ENCODE measurements at places on chromosomes 3 and 15.

DNA sequence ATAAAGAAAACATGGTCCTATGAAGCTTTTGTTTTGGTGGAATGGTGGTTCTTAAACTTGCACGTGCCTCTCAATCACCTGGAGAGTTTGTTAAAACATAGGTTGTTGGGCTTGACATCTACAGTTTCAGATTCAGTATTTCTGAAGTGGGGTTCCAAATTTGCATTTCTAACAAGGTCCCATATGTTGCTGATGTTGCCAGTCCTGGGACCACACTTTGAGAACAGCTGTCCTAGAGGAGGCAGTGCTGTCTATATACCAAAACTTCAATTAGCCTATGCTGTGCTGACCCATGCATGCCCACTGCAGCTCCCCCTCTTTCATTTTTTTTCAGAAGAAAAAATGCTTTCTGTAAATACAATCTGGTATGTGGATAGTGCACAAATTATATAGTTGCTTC, 31.3 kb downstream of the ALCAM start:
- DNase-seq = no peak

- DNase-seq = no peak
These were observed 4.6 kb downstream of the FBXL22 start for GRCh38 chr15:63601704-63602185.

DNA sequence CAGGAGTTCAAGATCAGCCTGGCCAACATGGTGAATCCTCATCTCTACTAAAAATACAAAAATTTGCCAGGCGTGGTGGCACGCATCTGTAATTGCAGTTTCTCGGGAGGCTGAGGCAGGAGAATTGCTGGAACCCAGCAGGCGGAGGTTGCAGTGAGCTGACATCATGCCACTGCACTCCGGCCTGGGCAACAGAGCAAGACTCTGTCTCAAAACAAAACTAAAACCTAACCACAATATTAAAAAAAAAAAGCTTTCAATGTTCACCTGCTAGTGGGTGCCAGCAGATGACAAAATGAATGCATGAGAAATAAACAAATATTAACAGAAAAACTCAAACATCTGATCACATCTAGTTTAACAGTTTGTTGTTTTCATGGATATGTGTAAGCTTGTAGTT, 9.0 kb downstream of the SLC24A1 start:
- no peak for DNase-seq

- no peak for DNase-seq
These were observed 325.5 kb downstream of the SATB1 start for GRCh38 chr3:18099611-18100010.

- no peak for DNase-seq
These were observed 76.7 kb upstream of the MBNL1 start for GRCh38 chr3:152192050-152192449.

DNA sequence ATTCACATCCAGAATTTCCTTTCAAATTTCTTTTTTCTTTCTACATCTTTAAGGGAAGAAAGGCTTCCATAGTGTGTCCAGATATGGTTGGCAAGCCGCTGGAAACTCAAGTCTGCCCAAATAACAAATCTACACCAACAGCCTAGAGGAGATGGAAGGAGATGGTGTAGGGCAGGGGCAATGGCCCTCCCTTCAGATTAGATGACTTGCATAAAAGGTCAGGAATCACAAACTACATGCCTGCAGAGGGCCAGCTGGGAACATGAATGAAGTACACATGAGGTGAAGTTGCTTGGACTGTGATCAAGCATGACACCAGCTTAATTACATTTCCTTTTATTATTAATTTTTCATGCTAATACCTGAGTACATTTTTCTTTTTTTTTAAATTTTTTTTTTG, 10.2 kb downstream of the SLC27A2 start:
- DNase-seq = no peak

DNA sequence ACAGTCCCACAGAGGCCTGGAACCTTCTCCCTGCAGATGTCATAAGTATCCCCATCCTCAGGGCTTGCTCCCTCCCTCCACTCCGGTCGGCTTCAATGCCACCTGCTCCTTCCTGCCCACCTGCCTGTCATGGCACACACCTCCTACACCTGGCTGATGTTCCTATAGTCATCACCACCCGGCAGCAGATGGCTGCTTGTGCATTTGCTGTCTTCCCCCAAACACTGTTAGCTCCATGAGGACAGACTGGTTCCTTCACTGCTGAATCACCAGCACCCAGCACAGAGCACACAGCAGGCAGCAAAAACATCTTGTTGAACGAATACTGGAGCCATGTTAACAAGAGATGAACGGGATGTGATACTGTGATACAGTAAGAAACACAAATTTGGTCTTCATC, 14.8 kb downstream of the TARS3 start:
- DNase-seq = no peak

DNA sequence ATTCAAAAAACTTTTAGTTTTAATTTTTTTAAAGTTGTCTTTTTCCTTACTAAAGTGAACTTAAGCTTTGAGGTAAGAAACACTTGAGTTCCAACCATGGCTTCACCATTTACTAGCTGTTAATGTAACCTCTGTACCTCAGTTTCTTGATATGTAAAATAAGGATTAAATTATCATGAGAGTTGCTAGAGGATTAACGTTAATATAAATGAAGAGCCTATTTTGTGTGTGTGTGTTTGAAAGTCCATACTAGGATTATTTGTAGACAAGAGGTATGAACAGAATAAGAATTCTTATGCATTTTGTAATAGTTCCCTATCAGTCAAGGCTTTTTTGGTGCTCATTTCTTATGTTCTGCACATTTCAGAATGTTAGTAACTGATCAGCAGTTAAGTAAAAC, 93.7 kb downstream of the MME start:
- no peak for DNase-seq

GRCh38 chr3:167750272-167750971, 14.9 kb downstream of the SERPINI1 start:
- DNase-seq = no peak

- no peak for DNase-seq
These were observed 246.8 kb upstream of the ROBO1 start for GRCh38 chr3:80014576-80014975.

- DNase-seq = no peak
These were observed 1.1 kb downstream of the CCDC39 start for GRCh38 chr3:180678231-180678630.

DNA sequence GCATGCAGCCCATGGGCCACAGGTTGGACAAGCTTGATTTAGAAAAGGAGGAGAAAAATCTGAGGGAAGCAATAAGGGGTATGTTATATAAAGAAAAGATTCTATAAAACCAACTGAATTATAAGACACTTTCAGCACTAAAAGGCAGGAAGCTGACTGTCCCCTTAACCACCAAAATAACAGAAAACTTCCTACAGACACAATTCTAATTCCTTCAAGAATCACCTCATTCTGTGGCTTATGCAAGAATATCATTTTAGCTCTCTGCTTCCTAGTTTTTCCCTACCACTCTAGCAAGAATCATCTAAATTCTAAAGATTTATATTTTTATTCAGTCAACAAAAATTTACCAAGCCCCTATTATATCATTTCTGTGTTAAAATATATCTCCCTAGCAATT, 6.3 kb downstream of the STAG1 start:
- DNase-seq = no peak

- no peak for DNase-seq
These were observed 23.8 kb downstream of the NTRK3 start for GRCh38 chr15:88232771-88233201.

- no peak for DNase-seq
These were observed 54.1 kb downstream of the ABTB1 start for GRCh38 chr3:127726894-127727293.

DNA sequence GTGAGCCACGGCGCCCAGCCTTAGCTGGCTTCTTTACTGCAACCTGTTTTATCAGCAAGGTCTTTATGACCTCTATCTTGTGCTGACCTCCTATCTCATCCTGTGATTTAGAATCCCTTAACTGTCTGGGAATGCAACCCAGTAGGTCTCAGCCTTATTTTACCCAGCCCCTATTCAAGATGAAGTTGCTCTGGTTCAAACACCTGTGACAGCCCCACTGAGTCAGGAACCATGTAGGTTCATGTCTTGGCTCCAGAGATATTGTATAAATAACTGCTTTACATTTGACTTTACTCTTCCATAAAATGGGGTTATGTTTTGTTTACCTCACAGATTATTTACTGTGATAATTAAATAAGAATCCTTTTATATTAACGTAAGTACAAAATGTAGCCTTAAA, 27.1 kb upstream of the ANO10 start:
- DNase-seq = no peak

DNA sequence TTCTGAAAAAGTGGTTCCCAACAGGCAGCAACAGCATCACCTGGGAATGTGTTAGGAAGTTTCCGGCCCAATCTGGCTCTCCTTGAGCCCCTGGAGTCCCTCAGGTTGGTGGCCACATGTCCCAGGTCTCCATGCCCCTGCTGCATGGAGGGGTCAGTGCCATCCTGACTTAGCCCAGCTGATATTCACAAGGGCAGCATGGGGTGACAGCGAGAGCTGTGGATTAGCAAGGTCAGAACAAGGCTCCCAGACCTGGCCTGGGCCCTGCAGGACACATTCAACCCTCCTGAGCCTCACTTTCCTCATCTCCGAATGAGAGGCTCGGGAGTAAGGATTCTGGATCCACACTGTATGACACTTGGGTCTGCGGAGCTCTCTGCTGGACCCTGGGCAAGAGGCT, 243.8 kb upstream of the TLE3 start:
- no peak for DNase-seq

DNA sequence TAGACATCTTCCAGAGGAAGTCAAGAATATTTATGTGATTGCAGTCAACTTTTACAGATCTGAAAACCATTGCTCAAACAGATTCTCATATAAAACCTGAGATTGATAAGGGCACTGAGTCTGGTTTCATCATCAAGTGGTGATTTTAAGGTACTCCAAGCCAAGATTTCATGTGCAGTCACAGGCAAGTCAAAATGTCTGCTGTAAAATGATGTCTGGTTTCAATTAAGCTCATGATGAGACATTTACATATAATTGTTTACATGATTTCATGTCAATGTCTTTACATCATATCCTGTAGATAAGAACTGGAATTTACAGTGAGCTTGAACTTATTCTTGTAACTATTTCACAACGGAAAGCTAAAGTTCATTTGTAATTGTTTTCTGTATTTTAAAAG, 1215.5 kb downstream of the ROBO2 start:
- DNase-seq = no peak

- no peak for DNase-seq
These were observed 651 bp downstream of the PLCD1 start for GRCh38 chr3:38028621-38029361.

GRCh38 chr3:146159616-146160320, 1.2 kb downstream of the PLOD2 start:
- DNase-seq = no peak

- no peak for DNase-seq
These were observed 98.6 kb downstream of the TCF12 start for GRCh38 chr15:57017024-57017423.

- DNase-seq = no peak
These were observed 8.2 kb upstream of the TMEM62 start for GRCh38 chr15:43125100-43125661.

DNA sequence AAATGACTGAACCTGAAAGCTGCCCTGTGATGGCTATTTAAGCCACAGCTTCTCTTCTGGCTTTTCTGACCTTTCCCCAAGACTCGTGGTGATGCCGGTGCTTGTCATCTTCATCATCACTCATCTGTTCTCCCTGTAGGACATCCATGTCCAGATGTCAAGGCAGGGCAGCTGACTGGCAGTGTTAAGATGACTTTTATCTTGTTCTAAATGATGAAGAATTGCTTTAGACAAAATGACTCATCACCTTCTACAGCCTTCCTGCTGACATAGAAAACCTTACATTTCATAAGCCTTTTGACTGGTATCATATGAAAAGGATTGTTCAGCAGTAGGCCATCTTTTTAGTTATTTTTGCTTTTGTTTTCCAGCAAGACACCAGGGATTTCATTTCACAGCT, 67.0 kb upstream of the GPR149 start:
- no peak for DNase-seq

- DNase-seq = no peak
These were observed 9.3 kb upstream of the NR2E3 start for GRCh38 chr15:71800835-71801745.

DNA sequence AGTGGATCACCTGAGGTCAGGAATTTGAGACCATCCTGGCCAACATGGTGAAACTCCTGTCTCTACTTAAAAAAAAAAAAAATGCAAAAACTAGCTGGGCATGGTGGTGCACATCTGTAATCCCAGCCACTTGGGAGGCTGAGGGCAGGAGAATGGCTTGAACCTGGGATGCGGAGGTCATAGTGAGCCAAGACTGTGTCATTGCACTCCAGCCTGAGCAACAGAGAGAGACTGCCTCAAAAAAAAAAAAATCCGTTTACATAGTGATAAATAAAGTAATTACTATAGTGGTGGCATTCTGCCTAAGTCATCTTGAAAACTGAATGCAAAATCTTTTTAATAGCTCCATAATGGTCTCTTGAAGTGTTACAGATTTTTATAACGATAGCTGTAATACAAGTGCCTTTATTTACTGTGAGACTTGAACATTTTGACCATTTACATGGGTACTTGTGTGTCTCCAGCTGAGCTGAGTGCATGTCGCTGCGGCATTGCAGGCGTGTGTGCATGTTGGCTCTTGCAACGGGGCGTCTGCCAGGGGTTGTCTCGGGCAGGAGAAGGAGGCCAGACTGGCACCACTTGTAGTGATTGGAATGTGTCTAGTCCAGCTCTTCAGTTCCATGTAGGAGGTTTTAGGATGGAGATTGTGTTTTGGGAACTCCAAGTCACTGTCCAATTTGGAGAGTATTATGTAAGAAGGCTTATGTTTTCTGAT, 111.9 kb downstream of the IGF1R start:
- no peak for DNase-seq

- DNase-seq = no peak
These were observed 19.0 kb downstream of the GORASP1 start for GRCh38 chr3:39088456-39088855.

- no peak for DNase-seq
These were observed 25.6 kb downstream of the ACAN start for GRCh38 chr15:88828791-88829190.

DNA sequence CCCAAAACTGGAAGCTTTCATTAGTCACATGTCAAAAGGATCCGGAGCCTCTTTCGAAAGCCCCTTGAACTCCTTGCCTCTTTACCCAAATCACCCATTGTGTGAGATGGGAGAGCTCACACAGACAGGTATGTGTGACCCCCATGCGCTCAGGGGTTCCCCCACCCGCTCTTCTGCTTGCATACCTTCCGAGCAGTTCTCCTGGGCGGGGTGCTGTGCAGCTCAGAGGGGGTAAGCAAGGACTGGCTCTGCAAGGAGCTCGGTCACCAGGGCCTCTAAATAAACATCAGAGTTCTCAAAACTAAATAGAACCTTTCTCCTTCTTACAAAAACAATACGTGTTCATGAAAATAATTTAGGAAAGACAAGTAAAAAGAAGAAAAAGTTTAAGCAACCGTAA, 55.7 kb downstream of the PXYLP1 start:
- no peak for DNase-seq

GRCh38 chr15:70172566-70173225, 75.0 kb upstream of the TLE3 start:
- DNase-seq = no peak

Measured in stimulated activated CD8-positive, alpha-beta memory T cell treated with anti-CD3 and anti-CD28 coated beads, Interleukin-7, amount 100 ng/mL, for 24 hours (primary cell).